Stimulated activated CD4-positive, alpha-beta T cell treated with anti-CD3 and anti-CD28 coated beads, Interleukin-1b, Interleukin-23, amount 100 ng/mL, for 48 hours (primary cell): ENCODE measurements at places on chromosomes 13 and 19.

DNA sequence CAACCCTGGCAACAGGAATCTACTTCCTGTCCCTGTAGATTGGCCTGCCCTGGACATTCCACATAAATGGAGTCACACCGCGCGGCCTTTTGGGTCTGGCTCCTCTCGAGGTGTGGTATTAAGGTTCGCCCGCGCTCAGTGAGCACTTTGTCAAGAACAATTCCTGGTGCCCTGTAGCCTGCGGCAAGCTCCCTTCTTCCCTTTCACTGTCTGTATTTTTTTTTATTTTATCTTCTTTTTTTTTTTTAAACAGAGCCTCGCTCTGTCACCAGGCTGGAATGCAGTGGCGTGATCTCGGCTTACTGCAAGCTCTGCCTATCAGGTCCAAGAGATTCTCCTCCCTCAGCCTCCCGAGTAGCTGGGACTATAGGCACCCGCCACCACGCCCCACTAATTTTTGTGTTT is 28.3 kb downstream of the PEX11G start:
- no peak for DNase-seq

- DNase-seq: no peak
These were observed 26.6 kb upstream of the AMER2 start for GRCh38 chr13:25198647-25199046.

- DNase-seq: no peak
These were observed 229.4 kb downstream of the ITGBL1 start for GRCh38 chr13:101681834-101682233.

DNA sequence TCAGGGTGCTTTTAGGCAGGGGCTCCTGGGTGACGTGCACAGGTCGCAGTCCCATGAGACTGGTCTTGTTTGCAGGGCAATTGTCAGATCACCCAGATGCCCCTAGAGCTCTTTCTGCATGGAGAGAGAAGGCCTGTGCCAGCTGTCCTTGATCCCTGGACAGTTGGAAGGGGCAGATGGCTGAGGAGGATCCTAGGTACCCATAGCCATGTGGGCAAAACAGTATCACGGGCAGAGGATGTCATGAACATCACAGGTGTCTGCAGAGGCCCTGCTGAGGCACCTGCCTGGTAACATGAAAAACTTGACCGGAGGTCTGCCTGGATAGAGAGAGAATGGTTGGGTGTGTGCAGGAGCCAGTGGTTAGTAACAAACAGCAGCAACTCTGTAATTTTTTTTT is 99.3 kb downstream of the ZNF536 start:
- no peak for DNase-seq

DNA sequence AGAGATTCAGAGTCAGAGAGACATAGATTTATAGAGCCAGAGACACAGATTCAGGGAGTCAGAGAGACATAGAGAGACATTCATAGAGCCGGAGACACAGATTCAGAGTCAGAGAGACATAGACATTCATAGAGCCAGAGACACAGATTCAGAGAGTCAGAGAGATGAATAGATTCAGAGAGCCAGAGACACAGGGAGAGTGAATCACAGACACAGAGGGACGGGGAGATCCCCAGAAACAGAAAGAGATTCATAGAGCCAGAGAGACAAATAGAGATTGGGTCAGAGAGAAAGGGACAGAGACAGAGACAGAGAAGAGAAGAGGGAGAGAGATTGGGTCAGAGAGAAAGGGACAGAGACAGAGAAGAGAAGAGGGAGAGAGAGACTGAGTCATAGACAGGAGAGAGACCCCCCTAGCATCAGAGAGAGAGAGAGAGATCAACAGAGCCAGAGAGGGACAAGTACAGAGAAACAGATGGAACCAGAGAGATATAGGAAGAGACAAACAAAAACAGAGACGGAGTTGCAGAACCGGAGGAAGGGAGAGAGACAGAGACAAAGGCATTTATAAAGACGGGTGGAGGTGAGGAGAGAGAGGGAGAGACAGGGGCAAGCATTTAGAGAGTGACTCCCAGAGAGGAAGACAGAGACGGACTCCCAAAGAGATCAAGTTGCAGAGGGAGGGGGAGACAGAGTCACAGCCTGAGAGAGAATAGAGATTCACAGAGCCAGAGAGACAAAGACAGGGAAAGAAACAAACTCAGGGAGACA is 1.1 kb upstream of the PRKCG start:
- DNase-seq: no peak

DNA sequence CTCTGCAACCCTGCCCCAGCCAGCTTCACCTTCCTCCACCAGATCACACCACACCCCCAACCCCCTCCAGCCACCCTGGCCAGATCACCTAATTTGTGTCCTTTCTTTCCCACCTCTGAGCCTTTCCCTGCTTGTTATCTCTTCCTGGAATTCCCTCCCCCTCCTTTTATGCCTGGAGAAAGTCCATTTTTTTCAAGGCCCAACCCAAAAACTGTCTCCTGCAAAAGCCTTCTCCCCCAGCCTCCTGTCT is 5.3 kb upstream of the TLE2 start:
- no peak for DNase-seq

DNA sequence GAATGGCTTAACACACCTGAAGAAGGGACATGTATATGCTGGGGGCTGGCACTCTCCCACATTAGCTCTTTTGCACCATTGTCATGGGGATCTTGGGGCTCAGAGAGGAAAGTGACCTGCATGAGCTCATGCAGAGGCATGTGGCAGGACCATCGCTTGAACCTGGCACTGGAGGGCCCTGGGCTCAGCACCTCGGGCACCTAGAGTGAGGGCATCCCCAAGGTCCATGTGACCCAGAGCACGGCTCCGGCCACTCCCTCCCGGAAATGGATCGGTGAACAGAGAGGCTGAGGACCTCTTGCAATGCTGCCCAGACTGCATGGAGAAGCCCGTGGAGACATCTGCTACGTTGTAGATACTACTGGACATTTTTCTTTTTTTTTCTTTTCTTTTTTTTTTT is 38.6 kb upstream of the CCNE1 start:
- no peak for DNase-seq

DNA sequence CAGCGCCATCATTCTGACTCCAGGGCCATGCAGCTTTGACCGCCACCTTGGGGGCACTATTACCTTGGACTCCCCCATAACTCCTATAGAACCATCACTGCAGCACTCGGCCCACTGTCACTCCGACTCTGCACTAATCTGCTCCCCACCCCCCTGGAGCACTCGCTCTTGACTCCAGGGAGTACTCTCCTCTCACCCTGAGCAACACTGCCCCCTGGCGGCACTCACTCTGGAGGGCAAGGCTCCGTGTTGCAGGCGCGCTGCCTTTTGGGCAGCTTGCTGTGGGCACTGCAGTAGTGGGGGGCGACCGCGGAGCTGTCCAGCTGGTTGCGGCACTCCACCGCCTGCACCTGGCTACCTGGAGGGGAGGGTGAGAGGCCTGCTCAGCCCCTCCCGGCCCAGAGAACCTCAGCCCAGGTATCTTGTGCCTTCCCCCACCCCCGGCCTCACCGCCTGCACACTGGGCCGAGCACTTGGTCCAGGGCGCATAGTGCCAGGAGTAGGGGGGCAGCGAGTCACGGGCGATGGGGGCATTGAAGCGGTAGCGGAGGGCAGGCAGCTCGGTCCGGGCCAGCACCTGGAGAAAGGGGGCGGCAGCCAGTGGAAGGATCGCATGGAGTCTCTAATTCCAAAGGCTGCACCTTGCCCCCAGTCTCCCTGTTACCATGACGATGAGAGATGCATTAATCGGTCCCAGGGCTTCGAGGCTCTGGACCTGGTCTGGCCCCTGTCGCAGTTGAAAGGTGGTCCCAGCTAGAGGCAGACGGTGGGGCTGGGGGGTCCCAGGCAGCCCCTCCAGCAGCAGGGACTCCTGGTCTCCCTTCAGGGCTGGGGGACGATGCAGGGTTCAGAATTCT is 8.9 kb upstream of the MYO1F start:
- peak; percentile 60 for DNase-seq

GRCh38 chr13:51071493-51071892 is 39.6 kb downstream of the C13orf42 start:
- DNase-seq: no peak

- DNase-seq: no peak
These were observed 50.0 kb downstream of the TEX26 start for GRCh38 chr13:30982506-30982905.

DNA sequence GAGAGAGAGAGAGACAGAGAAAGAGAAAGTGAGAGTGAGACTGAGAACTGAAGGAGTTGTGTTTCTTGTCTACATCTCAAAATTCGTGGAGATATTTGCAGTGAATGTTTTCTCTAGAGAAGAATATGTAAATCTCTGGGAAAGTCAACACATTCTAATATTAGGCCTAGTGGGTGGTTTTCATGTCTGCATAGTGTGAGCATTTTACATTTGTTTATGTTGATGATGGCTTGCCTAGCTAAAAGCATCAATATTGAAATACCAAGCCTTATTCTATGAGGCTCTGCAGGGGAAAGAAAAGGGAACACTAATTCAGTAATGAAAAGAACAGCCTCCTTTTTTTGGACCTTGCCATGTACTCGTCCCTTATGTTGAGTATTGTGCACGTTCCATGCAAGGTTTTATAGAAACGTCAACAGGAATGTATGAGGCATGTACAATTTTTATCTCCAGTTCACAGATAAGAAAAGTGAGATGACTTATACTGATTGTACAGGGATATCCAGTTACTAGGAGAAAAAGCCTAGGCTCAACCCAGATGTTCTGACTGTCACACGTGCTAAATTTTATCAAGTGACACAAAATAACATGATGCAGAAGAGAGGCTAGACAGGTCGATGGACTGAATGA is 1288.9 kb upstream of the SLC10A2 start:
- DNase-seq: no peak

- no peak for DNase-seq
These were observed 405.9 kb downstream of the ZNF536 start for GRCh38 chr19:30778061-30778460.

DNA sequence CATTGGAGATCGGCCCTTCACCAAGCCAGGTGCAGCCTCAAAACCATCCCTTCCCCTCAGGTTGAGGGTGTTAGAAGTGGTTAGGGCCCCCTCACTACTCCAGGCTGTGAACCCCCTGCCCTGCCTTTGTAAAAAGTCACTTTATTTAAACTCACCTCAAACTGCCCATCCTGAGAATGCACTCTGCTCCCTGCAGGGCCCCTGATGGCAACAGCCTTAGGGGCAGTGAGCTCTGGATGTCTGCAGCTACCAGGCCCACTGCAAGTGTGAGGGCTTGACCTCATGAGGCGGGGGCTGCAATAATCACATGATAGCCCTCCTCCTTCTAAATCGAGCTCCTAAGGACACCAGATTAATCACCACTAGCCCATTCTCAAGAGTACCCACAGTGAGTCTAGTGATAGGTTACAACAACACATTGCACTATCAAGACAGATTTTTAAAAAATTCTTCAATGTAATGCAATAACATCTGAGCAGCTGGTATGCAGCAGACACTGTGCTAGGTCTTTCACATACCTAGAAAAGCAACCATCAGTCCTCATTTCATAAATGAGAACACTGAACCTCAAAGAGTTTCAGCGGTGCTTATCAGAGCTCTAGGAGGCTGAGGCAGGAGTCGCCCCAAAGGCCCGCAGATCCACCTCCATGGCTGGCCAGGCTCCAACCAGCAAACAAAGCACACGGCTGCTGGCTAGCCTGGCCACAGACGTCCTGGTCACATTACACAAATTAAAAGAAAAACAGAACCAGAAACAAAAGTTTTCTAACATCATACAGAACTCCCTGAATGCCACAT is 26.0 kb downstream of the SLC7A1 start:
- DNase-seq: no peak

GRCh38 chr19:32692727-32693061 is 1.1 kb downstream of the NUDT19 start:
- DNase-seq: no peak

- no peak for DNase-seq
These were observed 564.1 kb downstream of the EFNB2 start for GRCh38 chr13:105971312-105971711.

DNA sequence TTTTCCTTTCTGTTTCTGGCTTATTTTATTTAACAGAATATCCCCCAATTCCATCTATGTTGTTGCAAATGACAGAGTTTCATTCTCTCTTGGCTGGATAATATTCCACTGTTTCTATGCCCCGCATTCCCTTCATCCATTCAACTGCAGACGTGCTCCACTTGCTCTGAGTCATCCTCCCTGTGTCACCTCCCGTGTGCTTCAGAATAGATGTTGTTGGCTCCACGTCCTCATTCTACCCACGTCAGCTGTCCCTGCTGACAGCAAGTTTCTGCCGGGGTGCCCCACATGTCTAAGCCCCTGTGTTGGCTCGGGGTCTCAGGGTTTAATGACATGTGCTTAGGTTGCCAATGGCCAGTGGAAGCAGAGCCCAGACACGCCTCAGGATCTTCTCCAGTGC is 1041.0 kb downstream of the UQCRFS1 start:
- DNase-seq: no peak

GRCh38 chr13:95100525-95101433 is 200.5 kb downstream of the ABCC4 start:
- no peak for DNase-seq

GRCh38 chr13:32214071-32214470 is 101.1 kb downstream of the ZAR1L start:
- DNase-seq: no peak

DNA sequence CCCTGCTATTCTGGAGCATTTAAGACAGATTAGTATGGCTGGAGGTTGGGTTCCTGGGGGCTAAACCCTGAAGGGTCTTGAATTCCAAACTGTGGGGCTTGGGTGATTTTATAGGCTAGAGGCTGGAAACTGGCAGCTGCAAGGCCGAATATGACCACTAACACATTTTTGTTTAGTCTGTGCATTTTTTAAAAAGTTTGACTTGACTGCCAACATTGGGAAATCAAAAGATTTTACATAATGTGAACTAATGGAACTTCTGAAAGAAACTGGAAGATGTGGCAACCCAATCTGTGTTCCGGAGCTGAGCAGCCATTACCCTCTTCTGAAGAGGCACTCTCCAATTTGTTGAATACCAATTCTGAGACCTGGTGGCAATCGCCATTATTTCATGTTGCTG is 5.1 kb downstream of the ZNF784 start:
- no peak for DNase-seq

GRCh38 chr19:31286491-31286890 is 62.7 kb downstream of the TSHZ3 start:
- DNase-seq: no peak

- no peak for DNase-seq
These were observed 16.8 kb upstream of the SLC35E1 start for GRCh38 chr19:16588824-16589577.

DNA sequence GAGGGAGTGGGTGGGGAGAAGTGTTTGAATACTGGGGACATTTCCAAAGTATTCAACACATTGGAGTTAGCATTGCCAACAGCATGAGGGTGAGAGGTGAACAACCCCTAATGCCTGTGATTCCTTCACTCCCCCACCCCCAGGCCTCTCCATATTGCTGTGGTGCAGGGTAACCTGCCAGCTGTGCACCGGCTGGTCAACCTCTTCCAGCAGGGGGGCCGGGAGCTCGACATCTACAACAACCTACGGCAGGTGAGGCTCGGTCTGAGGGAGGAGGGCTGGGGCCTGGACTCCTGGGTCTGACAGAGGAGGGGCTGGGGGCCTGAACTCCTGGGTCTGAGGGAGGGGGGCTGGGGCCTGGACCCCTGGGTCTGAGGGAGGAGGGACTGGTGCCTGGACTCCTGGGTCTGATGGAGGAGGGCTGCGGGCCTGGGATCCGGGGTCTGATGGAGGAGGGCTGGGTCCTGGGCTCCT is 7.6 kb downstream of the BCL3 start:
- DNase-seq: no peak
